CD8-positive, alpha-beta memory T cell (primary cell): ENCODE measurements at places on chromosomes 1 and 21.
A peak's percentile ranks its signal among the peaks of the same experiment; 100 is the strongest.

GRCh38 chr1:228883535-228883934 is 148.3 kb downstream of the RHOU start:
- DNase-seq = no peak

DNA sequence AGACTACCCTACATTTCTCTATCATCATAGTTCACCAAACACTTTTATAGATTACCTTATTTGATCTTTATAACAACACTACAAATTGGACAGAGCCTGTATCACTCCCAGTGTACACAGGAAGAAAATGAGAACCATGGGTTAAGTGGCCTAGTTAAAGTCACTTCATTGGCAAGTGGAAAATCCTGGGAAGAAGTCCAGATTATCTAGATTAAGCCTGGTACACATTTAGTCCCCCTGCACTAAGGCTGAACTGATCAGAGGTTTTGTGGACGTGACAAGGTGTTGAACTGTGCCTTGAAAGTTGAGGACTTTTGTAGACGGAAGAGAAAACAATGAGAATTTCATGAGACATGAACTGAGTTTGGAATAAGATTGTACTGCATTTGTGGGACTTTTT is 7.5 kb upstream of the USH2A start:
- no peak for DNase-seq

- no peak for DNase-seq
Observed at GRCh38 chr1:159921251-159921650, 4.1 kb downstream of the TAGLN2 start.

- no peak for DNase-seq
Observed at GRCh38 chr1:165884690-165885304, 57.4 kb downstream of the UCK2 start.

GRCh38 chr1:246588159-246588721 is 22.0 kb downstream of the CNST start:
- DNase-seq = no peak

DNA sequence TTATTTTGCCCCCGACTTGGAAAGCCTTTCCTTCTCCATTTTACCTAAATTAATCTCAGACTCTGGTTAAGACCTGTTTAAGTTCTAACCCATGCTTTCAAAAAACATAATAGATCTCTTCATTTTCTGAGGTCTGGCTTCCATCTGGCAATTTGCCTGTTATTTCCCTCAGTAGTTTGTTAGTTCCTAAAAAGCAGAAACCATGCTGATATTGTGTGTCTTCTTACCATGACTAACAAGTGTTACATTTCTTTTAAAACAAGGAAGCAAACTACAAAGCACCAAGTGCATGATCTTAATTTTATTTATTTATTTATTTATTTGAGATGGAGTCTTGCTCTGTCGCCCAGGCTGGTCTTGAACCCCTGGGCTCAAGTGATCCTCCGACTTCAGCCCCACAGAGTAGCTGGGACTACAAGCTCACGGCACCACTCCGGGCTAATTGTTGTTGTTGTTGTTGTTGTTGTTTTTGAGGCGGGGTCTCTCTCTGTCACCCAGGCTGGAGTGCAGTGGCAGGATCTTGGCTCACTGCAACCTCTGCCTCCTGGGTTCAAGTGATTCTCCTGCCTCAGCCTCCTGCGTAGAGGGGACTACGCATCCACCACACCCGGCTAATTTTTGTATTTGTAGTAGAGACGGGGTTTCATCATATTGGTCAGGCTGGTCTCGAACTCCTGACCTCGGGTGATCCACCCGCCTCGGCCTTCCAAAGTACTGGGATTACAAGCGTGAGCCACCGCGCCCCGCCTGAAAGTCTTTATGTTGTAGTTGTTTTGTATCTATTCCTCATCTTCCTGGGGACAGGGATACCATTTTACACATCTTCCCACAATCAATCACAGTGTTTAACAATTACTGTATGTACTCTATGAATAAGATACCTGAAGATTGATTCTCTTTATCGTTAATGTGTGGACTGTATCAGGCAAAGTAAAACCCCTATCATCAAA is 1.3 kb upstream of the PATJ start:
- no peak for DNase-seq

DNA sequence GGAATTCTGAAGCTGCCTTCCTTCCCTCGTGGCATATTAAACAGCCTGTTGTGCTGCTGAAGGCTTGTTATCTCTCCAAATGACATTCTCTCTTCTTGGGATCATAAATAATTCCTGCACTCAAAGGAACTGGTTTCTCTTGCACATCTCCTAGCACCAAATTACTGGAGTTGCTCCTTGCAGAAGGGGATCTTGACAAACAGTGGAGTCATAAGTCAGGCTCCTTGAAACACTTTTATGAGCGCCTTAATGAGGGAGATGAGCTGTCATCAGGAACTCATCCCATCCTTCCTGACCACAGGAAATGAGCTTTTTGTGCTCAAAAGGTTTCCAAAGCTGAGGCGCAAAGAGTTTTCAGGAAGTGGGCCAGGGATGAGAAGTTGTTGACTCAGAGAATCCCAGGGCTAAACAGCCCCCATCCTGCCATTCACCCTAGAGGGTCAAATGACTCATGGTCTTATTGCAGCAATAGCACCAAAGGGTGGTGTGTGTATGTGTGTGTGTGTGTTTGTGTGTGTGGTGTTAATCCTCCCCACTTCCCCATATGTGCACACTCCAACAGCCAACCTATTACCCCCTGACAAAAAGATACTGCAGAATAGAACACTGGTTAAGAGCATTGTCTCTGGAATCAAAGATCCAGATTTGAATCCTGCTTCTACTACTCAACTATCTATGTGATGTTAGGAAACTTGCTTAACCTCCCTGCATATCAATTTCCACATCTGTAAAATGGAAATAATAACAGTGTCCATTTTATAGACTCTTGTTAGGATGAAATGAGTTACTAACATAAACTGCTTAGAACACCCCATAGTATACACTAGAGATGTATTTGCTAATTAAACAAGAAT is 2.8 kb upstream of the PHC2 start:
- DNase-seq = no peak

GRCh38 chr1:158154501-158154900 is 26.2 kb upstream of the CD1D start:
- DNase-seq = no peak

DNA sequence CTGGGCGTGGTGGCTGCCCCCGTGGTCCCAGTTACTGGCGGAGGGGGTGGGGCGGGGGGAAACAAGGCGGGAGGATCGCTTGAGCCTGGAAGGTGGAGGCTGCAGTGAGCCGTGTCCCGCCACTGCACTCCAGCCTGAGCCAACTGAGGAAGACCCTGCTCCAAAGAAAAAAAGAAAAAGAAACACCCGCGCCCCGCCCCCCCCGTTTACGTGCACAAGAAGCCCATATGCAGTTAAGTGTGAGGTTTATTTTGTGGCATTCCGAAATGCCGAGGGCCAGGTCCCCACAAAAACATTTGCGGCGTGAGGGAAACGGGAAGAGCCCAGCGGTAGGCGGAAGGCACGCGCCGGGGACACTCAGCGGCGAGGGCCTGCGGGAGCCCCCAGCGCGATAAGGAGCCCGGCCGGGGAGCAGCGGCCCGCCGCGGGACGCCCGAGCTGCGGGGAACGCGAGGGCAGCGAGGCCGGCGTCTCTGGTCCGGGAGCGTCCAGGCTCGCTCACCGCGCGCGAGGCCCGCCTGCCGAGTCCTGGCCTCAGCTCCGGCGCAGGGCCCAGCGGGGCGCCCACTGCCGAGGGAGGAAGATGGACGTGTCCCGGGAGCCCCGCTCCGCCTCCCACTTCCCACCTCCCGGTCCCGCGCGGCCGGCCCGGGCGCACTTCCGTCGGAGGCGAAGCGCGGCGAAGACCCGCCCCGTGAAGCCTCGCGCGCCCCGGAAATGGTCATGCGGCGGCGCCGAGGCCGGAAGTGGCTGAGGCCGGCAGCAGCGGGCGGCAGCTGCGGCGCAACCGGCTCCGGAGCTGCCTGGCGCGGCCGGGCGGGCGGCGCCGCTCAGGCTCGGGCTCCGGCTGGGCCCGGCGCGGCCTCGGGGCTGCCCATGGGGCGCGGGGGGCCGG is at the start of gene TRAPPC10:
TRAPPC10 (plus strand) TSS at position 731 of the 895 bp plus-strand sequence. CDS start 185 bp downstream, outside the sequence.
- peak; percentile 85 for DNase-seq

GRCh38 chr1:159925719-159926078 is 392 bp upstream of the TAGLN2 start:
- no peak for DNase-seq

GRCh38 chr1:194155962-194156361 is 969.5 kb upstream of the B3GALT2 start:
- no peak for DNase-seq

- no peak for DNase-seq
Observed at GRCh38 chr21:44797775-44798174, 3.8 kb downstream of the UBE2G2 start.

GRCh38 chr1:26838474-26839338 is 12.2 kb downstream of the ZDHHC18 start:
- peak; percentile 41 for DNase-seq

- no peak for DNase-seq
Observed at GRCh38 chr1:22454476-22455056, 2.9 kb downstream of the ZBTB40 start.

- DNase-seq = no peak
Observed at GRCh38 chr1:236112332-236112627, 30.1 kb upstream of the GPR137B start.

GRCh38 chr1:159261721-159262494 is 40.2 kb upstream of the FCER1A start:
- DNase-seq = no peak

DNA sequence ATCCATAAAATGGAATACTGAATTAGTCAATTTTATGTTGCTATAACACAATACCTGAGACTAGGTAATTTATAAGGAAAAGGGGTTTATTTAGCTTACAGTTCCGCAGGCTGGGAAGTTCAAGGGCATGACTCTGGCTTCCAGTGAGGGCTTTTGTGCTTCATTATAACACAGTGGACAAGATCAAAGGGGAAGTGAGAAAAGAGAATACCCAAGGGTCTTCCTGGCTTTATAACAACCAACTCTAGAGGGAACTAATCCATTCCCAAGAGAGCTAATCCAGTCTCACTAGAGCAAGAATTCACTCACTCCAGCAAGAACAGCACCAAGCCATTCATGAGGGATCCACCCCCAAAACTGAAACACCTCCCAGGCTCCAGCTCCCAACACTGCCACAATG is 3.1 kb downstream of the KIFAP3 start:
- DNase-seq = no peak

DNA sequence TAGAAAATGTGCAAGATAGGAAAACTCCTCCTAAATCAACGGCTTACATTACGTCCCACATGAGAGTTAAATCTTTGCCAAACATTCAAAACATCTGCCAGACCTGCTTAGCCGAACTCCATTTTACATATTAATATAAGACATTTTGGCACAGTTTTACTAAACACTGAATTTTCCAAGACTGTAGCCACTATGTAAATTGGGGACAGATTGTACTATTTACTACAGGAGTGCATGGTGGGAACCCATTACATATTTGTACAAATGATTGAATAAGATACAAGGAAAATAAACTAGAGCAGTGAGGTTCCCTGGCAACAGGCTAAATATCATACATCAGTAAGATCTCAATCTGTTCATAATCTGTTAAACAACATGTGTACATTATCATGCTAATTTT is 1234.4 kb downstream of the KCNT2 start:
- no peak for DNase-seq

GRCh38 chr1:151612501-151613281 is 841 bp downstream of the SNX27 start:
- peak; percentile 17 for DNase-seq

- DNase-seq = no peak
Observed at GRCh38 chr1:92848201-92848600, 16.4 kb downstream of the RPL5 start.

- no peak for DNase-seq
Observed at GRCh38 chr1:156887734-156888133, 5.8 kb upstream of the PEAR1 start.
